NB4 (cell line): ENCODE measurements at places on chromosomes 5 and 9.
A peak's percentile ranks its signal among the peaks of the same experiment; 100 is the strongest.

DNA sequence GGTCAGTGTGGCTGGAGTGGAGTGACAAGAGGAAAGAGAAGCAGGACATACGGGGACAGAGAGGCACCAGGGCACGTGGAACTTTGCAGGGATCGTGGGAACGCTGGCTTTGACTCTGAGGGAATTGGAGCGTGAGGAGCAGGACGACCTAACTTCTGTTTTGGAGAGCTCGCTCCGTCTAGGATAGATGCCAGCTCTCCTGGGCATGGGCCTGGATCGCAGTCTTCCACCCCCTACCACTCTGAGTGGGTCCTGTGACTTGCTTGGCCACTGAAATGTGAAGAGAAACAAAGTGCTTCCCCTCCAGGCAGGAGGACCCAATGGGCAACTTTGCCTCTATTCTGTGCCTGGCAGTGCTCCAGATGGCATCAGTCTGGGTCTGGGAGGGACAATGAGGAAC, 8.7 kb upstream of the SH3PXD2B start:
- no peak for DNase-seq

GRCh38 chr9:36023260-36024048, 13.3 kb upstream of the RECK start:
- peak; percentile 60 for DNase-seq

DNA sequence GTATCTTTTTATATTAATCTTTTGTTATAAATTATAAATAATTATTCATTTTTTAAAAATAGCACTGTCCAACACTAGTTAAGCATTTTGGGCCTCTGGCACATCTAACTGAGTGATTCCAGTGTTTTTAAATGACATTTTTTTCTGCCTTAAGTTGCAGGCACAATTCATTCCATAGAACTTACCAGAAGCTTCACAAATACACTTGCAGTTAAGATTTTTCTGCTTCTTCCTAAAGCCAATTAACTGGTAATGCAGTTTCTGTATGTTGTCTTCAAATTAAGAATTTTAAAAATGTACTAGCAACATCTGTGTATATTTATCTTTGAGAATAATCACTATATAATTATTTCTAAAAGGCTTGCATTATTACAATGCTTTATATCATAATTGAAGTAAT, 11.2 kb upstream of the NFIB start:
- no peak for DNase-seq

DNA sequence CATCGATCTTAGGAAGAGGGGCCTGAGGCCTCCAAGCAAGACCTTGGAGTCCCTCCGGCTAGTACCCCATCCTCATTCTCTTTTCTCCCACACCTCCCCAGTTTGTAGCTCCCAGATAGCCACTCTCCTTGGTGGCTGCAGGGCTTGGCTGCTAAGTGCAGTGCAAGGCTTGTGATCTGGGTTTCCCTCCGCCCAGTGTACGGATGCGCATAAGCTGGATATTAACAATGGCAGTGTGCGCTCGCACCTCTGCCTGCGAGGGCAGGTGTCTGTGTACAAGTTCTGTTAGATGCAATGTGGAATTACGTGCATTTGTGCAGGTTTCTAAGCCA, 71.0 kb upstream of the TBCA start:
- DNase-seq = no peak

DNA sequence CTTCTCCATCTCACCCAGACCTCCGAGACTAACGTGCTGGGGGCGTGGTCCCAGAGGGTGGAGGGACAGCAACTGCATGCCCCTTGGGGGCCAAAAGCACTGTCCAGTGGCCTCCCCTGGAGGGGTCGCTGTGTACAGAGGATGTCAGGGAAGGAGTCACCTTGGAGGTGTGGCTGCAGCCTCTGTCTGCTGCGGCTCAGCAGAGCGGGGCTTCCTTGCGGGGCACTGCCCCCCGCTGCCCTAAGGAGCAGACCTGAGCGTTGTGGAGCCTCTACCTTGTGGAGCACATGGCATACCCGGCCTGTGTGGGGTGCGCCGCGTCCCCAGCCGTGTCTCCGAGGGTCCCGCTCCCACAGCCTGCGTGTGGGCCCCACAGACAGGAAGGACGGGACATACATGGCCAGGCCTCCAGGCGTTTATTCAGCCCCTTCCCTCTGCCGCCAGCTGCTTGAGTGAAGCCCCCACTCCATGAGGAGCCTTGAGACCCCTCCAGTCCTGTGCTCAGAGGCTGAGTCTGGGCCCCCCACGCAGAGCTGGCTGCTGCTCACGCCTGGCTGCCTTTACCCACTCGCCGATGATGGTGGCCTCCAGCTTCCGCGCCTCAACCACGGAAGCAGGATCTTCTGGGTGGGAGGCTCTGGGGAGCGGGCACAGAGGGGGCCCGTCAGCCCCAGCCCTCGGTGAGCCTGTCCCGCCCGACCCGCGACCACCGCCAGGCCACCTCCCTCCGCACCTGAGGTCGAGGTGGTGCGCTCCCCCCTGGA, 4.2 kb downstream of the DPP7 start:
- DNase-seq = no peak

- peak; percentile 67 for DNase-seq
Measured at GRCh38 chr9:87662808-87663528, 63.0 kb upstream of the CTSL start.

- no peak for DNase-seq
Measured at GRCh38 chr5:113112435-113112834, 135.8 kb downstream of the DCP2 start.

GRCh38 chr5:94314460-94315131, 303.8 kb downstream of the KIAA0825 start:
- DNase-seq = no peak

DNA sequence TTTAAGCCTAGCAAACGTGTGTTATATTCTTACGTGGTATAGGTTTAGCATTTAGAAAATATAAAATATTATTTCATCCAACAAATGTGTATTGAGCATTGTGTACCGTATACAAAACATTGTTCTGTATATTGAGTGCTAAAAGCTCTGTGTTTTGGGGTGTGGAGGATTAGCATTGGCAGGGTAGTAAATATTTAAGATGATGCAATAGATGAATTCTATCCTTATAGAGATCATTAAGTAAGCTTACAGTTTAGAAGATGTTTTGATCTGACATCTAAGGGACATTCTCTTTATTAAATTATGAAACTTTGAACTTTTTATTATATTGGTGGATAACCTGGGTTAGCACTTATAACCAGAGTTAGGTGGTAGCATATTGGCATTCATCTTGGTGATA, 48.5 kb upstream of the GLIPR2 start:
- no peak for DNase-seq

- DNase-seq = no peak
Measured at GRCh38 chr9:22654833-22655232, 208.2 kb downstream of the DMRTA1 start.

GRCh38 chr5:179194201-179194910, 134.2 kb downstream of the ZNF354C start:
- no peak for DNase-seq

DNA sequence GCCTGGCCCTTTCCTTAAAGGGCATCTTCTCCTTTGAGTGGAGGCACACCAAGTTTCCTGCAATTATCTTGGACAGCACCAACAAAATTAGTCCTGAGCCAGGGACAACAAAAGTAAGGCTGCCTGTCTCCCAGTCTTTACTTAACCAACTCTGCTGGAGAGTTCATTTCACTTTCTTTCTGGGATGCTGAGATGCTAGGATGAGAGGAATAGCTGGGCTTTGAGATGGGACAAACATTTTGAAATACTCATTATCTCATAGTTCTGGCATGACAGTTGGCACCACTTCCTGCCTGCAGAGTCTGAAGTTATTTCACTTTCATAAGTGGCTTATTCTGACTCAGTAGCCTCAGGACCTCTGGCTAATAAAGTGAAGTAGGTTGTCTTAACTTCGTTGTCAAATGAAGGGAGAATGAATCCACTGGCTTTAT, 157.0 kb downstream of the C9orf152 start:
- peak; percentile 79 for DNase-seq

DNA sequence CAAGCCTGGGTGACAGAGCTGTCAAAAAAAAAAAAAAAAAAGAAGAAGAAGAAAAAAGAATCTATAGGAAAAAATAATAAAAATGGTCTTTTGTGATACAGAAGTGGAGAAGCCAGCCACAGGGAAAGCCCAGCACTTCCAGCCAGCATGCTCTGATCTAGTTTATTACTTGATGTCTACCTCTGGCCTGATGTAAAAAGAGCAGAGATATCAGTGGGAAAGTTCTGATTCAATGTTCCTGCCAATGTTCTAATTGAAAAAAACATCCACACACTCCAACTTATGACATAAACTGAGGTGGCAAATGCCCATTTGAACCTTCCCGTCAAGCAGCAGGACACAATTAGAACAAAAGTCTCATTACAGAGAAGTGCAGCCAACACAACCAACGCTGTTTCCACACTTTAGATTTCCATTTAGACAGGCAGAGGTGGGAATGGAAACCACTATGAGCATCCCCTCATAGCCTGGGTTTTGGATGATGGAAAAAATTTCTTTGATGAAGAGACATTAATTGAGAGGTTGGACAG, 5.7 kb downstream of the RBM18 start:
- no peak for DNase-seq

- DNase-seq = peak; percentile 1
Measured at GRCh38 chr5:121430538-121430937, 421.1 kb upstream of the FTMT start.

DNA sequence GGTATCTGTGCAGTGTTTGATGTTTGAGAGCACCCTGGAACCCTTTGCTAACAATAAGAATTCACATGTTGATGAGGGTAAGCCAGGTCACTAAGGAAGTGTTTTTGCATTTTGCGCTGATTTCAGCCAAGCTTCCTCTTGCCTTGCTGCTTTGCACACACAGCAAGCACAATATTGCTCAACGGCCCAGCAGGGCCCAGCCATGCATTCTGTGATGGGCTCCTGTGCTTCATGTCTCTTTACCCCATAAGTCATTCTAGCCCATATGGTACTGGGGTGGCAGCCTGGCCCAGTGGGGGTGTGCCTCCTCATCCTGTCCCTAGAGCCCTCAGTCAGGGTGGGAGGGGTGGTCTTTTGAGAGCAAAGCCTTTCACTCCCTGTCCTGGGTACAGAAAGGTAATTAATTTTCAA, 481.3 kb downstream of the GADD45G start:
- no peak for DNase-seq

GRCh38 chr9:134550584-134550983, 91.0 kb upstream of the COL5A1 start:
- DNase-seq = no peak

GRCh38 chr5:151591144-151591819, at the start of gene FAT2:
TSS of gene FAT2 (minus strand) at chr5:151591331. CDS start at chr5:151568931, 22,400 bp downstream.
- no peak for DNase-seq

GRCh38 chr9:20212806-20213205, 409.5 kb downstream of the MLLT3 start:
- no peak for DNase-seq

GRCh38 chr9:18350995-18351595, 122.9 kb upstream of the ADAMTSL1 start:
- no peak for DNase-seq

DNA sequence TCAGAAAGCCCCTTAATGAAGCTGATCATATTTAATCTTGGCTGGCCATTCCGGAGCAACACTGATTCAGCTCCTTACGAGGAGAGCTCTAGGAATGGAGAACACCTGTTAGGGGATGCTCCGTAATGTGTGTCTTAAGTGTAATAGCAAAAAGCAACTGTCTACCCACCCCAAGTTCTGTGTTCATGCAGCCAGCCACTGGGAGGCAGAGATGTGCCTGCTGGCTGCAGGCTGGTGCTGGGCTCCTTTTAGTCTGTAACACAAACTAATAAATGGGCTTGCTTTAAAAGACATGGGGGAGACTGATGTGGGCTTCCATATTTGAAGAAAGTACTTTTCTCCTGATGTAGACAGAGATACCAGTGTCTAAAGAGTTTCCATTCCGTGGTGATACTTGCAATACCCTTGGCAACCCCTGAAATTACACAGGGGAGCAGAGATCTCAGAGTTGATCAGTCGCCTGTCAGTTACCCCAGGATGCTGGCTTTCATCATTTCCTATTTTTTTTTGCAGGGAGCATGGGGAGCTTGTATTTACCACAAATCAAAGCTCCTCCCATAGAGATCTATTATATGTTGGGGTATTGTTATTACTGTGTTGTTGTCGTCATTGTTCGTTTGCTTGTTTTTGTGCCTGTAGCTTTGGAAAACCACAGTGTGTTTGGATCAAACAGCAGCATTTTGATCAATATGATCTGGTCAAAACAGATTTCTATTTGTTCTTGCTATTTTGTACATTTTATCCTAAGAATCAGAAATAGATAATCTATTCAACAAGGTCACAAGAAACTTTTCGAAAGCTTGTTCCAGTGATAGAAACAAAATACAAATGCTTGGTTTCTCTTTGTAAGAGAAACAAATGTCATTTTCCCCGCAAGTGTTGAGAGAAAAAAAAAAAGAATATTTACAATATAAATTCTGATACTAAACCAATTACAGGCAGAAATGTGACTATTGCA, 65.8 kb downstream of the MTX3 start:
- peak; percentile 11 for DNase-seq

DNA sequence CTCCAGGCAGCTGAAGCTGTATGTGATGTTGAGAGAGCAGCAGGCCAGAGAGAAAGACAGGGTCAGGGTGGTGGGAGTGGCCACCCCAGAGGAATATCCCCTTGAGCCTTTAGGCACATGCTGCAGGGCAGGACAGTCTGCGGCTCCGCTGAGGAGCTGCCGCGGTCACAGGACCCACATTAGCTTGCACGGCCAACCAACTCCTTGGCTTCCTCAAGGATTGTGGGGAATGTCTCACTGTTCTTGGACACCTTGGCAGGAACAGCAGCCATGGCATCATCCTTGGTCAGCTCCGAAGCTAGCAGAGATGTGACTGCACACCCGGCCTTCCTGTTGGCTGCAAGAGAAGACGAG, 27.8 kb downstream of the PCDHGC5 start:
- DNase-seq = no peak

- no peak for DNase-seq
Measured at GRCh38 chr5:160064417-160064810, 54.8 kb downstream of the PWWP2A start.

GRCh38 chr9:18045326-18045725, 428.6 kb upstream of the ADAMTSL1 start:
- DNase-seq = no peak

DNA sequence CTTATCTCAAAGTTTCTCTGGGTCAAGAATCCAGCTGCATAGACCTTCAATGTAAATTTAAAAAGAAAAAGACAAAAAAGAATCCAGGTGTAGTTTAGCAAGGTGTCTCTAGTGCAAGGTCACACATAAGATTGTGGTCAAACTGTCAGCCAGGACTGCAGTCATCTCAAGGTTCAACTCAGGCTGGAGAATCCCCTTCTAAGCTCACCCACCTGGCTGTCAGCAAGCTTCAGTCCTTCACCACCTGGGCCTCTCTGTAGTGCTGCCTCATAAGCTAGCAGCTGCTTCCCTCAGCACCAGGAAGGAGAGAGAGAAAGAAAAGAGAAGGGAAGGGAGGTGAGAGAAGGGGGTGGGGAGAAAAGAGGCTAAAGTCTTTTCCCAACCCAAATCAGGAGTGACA, 146.7 kb downstream of the ACTL7B start:
- DNase-seq = no peak

DNA sequence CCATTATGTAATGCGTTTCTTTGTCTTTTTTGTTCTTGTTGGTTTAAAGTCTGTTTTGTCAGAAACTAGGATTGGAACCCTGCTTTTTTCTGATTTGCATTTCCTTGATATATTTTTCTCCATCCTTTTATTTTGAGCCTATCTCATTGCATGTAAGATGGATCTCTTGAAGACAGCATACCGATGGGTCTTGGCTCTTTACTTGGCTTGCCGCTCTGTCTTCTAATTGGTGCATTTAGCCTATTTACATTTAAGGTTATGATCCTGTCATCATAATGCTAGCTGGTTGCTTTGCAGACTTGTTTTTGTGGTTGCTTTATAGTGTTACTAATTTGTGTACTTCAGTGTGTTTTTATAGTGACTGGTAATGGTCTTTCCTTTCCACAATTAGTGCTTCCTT, 13.3 kb upstream of the CDKN2B start:
- no peak for DNase-seq

GRCh38 chr5:102306121-102306520, 10.0 kb upstream of the SLCO4C1 start:
- DNase-seq = no peak
